Sciatic nerve (tissue), 2 donors: ENCODE measurements at places on chromosomes 1 and 21. TPM values are rescaled to one million over a fixed set of nuclear protein-coding genes. Genes with fewer than 3 reads are reported as not detected.

Gene SPRR2E
- total RNA-seq, result not detected

Gene LRRC3
- 6.8 TPM for total RNA-seq

Gene FOXD3
- 49.9 TPM for total RNA-seq

Gene MRPS15
- 41.5 TPM for total RNA-seq

GRCh38 chr21:14585122-14585521, 39.0 kb upstream of the SAMSN1 start:
- DNase-seq, result no peak

DNA sequence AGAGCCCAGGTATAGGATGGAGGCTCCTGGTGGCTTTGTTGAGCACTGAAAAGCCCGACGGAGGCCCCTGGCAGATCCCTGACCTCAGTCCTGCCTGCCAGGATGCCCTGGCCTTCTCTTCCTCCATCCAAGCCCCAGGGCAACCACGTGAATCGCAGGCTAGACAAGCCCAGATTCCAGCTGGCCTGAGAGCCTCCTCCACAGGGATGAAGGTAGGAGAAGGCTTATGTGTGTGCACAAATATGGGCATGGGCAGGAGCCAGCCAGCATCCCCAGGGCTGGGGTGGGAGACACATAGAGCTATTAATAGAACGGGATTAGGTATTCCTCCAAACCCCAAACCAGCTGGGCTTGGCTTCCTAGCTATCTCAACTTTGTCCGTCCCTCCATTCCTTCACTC, 4.0 kb upstream of the EXTL1 start:
- no peak for DNase-seq

- DNase-seq, result no peak
Observed at GRCh38 chr1:240457203-240457602, 154.8 kb downstream of the GREM2 start.
